ENCODE measurements at places on chromosomes 12 and 14.

- no peak for DNase-seq
Observed at GRCh38 chr14:96676166-96676565, 121.0 kb upstream of the VRK1 start.

GRCh38 chr12:73815072-73815645, 722.5 kb upstream of the ATXN7L3B start:
- DNase-seq = no peak

DNA sequence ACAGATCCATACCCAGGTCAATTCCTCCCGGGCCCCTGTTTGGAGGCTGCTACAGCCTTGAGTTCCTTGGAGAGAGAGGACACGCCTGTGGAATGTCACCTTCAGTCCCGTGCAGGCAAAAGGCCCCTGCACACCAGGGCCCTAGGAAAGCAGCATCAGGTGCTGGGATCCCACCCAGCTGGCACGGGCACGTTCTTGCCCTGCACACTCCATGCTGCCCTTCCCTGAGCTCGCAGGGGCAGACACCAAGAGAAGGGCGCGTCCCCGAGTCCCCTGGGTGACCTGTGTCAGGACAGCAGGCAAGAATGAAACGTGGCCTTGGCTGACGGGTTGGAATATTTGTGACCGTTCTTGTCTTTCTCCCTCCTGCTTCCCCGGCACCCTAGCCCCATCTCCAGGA, 67.7 kb downstream of the TSPAN11 start:
- no peak for DNase-seq

DNA sequence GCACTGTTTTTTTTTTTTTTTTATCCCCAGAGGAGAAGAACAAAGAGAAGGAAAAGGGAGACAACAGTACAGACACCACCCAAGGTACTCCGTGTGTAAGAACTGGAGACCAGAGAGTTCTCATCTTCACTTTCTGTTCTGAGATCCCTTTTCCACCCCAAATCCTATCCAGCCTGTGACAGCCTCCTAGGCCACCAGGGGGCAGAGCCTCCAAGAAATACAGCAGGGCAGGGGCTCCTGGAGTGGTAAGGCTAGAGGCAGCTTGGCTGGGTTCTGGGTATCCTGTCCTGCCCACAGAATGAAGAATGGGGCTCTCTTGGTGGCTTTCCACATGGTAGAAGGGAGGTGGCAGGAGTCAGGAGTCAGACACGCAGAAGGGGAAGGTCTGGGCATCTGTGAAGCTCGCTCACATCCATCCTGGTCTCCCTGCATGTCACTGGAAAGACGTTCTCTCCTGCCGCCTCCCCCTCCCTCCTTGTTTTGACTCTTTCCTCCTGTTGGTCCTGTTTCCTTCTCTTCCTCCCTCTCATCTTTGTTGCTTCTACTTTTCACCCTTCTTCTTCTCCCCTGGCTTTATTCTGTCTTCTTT, 12.0 kb downstream of the CLSTN3 start:
- DNase-seq = no peak

GRCh38 chr14:73428353-73428824, 30.0 kb downstream of the NUMB start:
- no peak for DNase-seq

DNA sequence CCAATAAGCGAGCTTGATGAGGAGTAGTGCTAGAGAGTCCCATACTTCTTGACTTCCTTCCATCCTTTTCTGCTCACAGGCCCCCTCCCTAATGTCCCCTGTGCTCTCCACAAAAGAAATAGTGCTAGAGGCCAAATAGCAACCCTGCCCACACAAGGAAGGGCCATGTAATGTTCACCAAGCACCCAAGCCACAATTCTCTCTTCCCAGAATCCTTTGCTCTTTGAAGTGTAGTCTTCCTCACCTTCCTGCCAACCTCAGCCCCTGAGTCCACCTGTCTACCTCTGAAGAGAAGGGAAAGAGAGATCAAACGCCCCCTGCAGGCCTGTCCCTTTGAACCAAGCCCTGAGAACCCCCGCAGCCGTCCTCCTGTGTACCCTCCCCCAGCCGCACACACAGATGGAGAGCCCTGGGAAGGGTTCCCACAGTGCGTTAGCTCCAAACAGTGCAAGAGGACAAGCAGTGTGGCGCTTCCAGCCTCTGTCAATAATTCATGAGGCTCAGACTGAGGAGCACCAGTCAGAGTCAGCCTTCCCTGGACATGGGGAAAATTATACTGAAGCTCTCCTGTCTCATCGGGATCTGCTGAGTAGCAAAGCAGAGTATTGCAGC, 1.9 kb upstream of the DHRS4 start:
- no peak for DNase-seq

DNA sequence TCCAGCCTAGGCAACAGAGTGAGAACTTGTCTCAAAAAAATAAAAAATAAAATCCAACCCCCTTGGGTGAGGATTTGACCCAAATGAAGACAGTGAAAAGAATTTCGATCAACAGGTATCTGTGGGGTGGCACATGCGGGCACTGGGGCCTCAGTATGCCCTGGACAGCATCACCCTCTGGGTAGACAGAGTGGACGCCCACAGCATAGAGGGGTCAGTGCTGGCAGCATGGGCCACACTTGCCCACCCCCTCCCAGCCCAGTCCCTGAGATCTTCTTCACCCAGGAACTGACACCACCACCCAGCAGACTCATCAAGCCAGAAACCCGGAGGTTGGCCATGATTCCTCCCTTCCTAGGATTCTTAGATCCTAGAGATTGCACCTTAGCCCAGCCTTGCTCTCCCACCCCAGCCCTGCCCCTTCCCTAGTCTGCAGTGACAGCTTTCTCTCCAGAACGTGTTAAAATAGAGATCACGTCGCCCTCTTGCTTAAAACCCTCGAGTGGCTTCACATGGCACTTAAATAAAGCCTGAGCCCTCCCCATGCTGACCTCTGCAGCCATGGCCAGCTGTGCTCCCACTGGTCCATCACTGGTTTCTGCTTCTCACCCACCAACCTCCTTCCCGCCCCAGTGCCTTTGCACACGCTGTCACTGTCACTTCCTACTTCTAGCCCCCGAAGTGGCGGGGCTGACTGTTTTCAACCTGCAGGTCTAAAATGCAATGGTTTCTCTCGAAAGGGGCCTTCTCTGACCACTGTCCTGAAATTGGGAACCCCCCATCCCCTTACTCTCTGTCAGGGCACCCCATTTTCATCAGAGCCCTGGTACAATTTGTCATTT, 26.2 kb upstream of the DYNC1H1 start:
- no peak for DNase-seq

GRCh38 chr12:2248901-2249381, 196.2 kb downstream of the CACNA1C start:
- DNase-seq = no peak

DNA sequence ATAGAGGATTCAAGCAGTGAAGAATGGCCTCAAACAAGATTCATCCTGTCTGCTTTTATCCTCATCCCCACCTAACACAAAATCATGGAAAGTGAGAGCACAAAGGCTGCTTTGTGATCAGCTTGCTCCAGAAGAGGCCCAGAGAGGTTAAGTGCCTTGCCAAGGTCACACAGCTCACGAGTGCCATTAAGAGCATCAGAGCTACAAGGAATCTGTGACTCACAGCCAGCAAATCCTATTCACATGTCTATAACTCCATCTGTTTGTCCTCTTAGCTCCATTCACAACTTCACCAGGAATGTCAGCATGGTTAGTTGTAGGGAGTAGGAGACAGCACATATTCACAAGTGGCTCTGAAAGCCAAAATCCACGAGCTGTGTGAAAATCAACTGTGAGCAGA, 79.8 kb downstream of the TTC9 start:
- no peak for DNase-seq

Measured in left renal pelvis (tissue), 4 donors.